Kidney capillary endothelial cell (primary cell): ENCODE measurements at places on chromosomes 7 and 10.

- DNase-seq: no peak
These were observed 223.6 kb downstream of the MDFIC start for GRCh38 chr7:115145512-115145911.

- no peak for DNase-seq
These were observed 195.0 kb downstream of the CALN1 start for GRCh38 chr7:72217151-72217550.

GRCh38 chr7:74332373-74333176 lies 43.4 kb downstream of the CLIP2 start:
- DNase-seq: no peak

DNA sequence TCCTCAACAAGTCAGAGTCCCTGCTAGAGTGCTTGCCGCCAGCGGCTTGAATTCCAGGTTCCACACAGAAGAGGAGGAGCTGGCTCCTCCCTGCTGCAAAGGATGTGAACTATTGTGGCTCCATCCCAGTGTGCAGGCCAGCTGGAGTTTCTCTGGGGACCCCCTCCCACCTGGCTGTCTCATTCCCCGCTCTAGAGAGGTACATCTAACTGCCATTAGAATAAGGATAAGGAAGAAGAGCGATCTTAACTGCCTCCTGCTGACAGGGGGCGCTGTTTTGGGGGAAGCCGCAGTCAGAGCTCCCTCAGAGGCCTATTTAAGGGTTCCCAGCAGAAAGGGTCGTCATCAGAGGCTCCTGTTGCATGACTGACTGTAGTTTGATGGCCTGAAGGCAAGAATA lies 40.8 kb upstream of the HECW1 start:
- no peak for DNase-seq

- DNase-seq: no peak
These were observed 238.2 kb downstream of the BUB3 start for GRCh38 chr10:123392182-123392963.

- no peak for DNase-seq
These were observed 92.8 kb upstream of the INSIG1 start for GRCh38 chr7:155204744-155205367.

DNA sequence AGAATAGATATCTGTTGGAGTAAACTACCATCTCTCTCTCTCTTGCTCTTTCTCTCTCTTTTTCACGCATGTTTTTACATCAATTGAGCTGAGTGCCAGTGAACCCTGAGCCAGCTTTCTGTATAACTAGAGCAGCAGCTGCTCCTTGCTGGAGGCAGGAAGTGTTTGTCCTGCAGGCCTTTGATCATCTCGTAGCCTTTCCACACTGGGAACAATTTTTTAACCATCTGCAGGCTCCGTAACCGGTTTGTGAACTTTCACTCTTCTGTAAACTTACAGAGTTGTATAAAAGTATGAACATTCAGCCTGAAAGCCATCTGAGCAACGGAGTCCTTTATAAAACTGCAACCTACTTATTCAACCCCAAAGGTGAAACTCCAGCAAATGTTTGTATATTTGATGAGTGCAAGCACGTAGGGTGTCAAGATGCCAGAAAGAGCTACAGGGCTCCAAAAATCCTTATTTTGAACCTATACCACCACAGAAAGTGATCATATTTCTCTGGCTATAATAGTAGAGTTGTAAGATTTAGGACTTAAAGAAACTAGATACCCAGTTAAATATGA lies 162.8 kb upstream of the NFE2L3 start:
- no peak for DNase-seq

DNA sequence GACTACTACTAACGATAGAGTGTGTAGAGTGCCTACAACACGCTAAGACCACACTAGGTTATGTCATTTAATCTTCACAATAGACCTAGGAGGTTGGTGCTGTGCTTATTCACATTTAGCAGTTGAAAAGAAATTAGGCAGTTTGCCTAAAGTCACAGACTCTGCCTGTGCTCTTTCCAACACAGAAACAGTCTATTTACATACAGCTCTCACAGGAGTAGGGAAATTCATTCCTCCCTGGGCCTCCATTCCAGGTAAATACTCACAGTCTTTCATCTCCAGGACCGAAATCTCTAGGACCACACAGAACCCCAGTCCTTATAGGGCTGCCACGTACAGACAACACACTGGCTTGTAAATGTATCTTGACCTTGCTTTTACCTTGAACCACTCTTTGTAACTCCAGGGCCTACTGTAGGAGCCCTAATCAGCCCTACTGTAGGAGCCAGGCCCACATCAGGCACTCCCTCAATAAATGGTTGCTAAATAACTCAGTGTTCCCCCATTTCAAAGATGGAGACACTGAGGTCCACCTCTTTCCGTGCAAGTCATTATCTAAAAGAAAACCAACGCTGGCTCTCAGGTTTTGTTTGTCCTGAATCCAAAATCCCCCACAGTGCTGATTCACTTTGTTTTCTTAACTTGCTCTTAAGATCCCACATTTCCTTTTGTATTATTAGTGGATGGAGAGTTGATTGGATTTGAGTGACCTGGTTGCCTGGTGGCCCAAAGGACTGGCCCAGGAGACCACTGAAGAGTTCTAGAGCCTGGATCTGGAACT lies 146.9 kb downstream of the KCNMA1 start:
- DNase-seq: no peak

DNA sequence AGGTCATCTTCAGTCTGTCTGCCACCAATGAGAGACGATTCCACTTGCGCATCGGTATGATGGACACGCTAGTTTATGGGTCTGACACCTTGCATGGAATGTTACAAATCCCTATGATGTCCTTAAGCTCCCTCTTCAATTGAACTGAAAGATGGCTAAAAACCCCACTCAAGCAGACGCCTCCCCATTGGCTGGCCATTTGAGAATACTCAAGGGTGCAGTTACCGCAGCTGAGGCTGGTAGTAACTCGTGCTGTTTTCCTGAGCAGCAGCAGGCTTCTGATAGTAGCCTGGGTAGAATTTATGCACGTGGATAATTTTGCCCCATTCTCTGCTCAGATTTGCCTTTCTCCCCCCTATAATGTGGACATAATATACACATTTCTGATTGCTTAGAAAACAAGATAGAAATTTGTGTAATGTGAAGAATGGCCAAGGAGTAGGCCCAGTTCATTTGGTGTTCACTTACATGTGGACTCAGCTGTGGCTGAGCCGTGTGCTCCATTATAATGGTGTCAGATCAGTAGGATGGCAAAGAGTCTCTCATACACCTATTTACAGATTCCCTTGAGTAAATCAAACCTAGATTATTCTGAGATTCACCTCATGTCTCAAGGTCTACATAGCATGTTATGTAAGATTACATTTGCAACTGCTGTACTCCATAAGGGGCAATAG lies 142.8 kb downstream of the HIBADH start:
- no peak for DNase-seq

- no peak for DNase-seq
These were observed 100.7 kb downstream of the NKX6-2 start for GRCh38 chr10:132685101-132685891.

DNA sequence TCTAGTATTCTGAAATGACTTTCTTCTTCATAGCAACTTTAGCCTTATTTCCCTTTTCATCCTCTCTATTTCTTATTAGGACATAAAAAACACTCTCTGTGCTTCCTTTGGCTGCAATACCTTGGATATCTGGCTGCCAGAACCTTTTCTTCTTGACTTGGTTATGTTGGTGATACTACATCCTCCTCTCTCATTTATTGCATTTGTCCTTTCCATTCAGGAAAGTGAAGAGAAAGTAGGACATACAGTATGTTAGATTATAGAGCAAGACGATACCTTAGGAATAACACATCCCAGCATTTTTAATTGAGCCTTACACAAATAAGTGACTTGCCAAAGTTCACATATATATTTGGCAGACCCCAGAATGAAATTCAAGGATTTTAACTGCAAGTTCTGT lies 210.1 kb upstream of the PPP1R3A start:
- no peak for DNase-seq

DNA sequence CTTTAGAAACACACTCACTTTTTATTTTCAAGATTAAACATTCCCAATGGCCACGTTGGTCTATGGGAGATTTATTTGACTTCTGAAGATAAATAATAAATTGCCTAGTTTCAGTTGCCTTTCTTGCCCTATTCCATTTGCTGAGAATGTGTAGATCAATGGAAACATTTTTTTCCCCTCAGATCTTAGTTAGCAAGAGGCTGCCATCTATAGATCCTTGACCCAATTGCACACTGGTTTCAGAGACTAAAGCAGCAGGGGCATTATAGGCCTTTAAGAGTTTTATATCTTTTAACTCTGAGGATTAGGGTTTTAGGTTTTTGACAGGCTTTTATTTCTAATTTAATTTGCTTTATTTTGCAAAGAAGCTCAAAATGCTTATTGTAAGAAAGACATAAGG lies 163.2 kb upstream of the GPR26 start:
- no peak for DNase-seq

DNA sequence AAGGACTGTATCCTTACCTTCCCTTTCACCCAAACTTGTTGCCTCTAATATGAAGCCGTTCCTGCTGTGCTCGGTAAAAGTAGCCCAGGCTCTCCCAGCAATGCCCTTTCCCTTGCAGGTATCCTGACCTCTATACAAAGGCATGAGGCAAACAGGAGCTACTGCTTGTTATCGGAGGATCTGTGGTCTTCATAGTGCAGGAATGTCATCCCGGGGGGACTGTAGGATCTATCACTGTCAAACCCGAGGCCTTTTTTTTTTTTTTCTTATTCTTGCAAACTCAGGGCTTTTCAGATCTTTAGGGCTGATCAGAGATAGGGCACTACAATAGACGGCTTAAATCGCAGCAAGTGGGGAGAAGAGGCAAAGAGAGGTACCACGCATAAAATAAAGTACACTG lies 1206.6 kb downstream of the TYW1 start:
- DNase-seq: no peak

DNA sequence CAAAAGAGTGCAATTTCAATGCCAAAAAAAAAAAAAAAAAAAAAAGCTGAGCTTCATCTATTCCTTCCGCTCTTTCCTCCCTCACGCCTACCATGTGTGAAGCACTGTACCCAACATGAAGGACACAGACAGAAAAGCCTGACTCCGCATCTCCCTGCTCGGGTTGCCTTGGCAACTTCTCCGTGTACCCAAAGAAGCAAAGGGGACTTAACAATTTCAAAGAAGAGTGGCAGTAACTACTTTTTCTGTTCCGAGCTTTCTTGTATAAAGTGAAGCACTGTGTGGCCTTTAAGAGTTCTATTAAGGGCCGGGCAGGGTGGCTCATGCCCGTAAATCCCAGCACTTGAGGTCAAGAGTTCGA lies 177.7 kb downstream of the PRKCQ start:
- DNase-seq: no peak

GRCh38 chr10:97028126-97028831 lies 157.5 kb downstream of the SLIT1 start:
- peak; percentile 21 for DNase-seq

GRCh38 chr10:113053091-113053490 lies 103.0 kb downstream of the TCF7L2 start:
- no peak for DNase-seq

- no peak for DNase-seq
These were observed 127.6 kb downstream of the WDR11 start for GRCh38 chr10:120978589-120979252.

GRCh38 chr10:43904301-43904700 lies 255.6 kb upstream of the ZNF32 start:
- no peak for DNase-seq

GRCh38 chr10:123995461-123996131 lies 97.8 kb downstream of the CHST15 start:
- DNase-seq: peak; percentile 25

- DNase-seq: no peak
These were observed 531.7 kb downstream of the PTPRN2 start for GRCh38 chr7:158055726-158056510.

DNA sequence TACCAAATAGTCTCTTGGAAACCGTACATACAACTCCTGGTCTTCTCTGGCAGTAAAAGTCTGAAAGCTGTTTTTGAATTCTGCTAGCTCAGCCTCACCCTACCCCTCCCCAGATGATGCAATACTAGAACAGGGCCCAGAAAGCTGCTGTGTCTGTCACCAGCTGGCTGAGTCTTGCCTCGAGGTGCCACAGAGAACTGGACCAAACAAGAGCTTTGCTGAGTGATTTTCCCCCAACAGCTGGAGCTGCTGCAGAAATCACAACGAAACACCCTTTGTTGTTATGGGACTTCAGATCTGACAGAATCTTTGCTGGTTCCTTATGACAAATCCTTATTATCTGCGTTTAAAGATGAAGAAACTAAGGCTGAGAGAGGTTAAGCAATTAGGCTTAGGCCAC lies 134.1 kb downstream of the SPAG6 start:
- no peak for DNase-seq

GRCh38 chr10:23571884-23572283 lies 133.0 kb downstream of the OTUD1 start:
- DNase-seq: no peak

DNA sequence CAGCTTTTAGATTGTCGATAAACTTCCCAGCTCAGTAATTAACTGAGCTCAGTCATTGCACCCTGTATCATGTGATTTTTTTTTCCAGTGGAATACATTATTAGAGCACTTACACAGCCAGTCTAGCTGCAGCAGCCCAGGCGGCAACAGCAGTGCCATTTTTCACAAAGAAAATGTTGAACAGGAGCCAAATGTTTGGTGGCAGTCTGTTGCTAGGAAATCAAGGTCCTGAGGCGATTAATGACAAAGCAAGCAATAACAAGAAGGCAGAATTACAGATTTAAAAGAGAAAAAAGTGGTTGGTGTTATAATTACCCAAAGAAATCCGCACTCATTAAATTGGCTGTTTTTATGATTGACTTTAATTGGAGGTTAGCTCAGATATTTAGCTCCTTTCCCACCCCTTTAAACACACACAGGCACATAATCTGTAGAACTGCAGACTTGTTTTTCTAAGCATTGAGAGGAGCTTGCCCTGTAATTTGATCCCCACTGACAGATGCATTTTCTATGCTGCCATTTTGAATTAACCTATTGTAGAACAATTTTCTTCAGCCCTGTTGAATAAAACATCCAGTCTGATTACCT lies 267.4 kb downstream of the ADK start:
- no peak for DNase-seq

GRCh38 chr10:113930482-113931057 lies 76.1 kb downstream of the NHLRC2 start:
- peak; percentile 68 for DNase-seq

DNA sequence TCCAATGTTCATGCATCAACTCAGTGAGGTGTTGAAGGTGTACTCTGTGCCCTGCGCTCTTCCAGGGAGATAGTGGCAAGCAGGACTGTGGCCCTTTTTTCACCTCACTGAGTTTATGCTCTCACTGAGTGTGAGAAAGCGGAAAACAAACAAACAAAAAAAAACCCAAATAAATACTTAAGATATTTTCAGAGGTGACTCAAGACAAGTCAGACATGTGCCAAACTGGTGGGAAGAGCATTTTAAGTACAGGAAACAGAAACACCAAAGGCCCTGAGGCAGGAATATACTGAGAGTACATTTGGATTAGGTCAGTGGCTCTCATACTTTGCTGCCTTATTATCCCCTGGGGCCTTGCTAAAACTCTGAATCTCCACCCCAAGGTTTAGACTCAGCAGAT lies 111.9 kb upstream of the IGFBP3 start:
- DNase-seq: no peak

GRCh38 chr7:16543456-16543855 lies 16.8 kb downstream of the LRRC72 start:
- no peak for DNase-seq

- no peak for DNase-seq
These were observed 92.5 kb downstream of the CFAP58 start for GRCh38 chr10:104446151-104446550.

GRCh38 chr7:122072924-122073599 lies 71.0 kb downstream of the AASS start:
- DNase-seq: no peak
